ENCODE measurements at places on chromosomes 3 and 15. TPM values are rescaled to one million over a fixed set of nuclear protein-coding genes. Genes with fewer than 3 reads are reported as not detected.
A peak's percentile ranks its signal among the peaks of the same experiment; 100 is the strongest.

DNA sequence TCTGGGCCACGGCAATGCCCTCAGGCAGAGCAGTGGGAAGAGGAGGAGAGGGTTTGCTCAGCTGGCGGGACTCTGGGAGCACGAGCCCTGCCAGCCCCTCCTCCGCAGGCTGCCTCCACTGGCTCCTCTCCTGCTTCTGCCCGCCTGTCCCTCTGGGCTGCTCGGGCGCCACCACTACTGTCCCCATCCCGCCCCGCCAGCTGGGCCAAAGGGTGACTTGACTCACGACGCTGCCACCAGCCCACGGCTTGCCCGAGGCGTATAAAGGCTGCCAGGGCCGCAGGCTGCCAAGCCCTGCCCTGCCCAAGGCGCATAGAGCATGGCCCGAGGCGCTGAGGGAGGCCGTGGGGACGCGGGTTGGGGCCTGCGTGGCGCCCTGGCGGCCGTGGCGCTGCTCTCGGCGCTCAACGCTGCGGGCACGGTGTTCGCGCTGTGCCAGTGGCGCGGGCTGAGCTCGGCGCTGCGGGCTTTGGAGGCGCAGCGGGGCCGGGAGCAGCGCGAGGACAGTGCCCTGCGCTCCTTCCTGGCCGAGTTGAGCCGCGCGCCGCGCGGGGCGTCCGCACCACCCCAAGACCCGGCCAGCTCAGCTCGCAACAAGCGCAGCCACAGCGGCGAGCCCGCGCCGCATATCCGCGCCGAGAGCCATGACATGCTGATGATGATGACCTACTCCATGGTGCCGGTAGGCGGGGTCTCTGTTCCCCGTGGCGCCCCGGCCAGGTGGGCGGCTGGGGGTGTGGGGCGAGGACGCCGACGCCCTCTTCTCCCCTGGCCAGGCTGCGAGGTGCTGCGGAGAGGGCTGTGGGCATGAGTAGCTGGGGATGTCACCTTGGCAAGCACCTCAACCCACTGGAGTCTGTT lies at the start of gene GLDN:
TSS of gene GLDN (plus strand) at position 290 of the 861 bp plus-strand sequence. CDS start at position 320, 30 bp downstream.
- H3K36me3 ChIP-seq = no peaks in the 10 kb centered on the region
- no peak within 1 kb of the TSS for H3K27ac ChIP-seq
- peaks cover 59% of the 10 kb centered on the region for H3K27me3 ChIP-seq

DNA sequence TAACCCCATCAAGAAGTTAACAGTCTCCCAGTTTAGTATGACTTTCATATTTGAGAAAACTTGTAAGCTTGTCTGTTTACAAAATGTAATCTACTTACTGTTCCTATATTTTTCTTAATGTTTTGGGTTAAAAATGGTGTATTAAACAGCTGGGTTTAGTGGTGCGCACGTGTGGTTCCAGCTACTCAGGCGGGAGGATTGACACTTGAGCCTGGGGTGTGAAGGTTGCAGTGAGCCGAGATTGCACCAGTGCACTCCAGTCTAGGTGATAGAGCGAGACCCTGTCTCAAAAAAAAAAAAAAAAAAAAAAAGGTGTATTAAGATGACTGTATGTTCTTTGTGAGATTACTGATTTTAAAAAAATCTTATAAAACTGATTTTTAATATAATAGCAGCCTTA lies 69.3 kb downstream of the BBX start:
- H3K4me1 ChIP-seq = peaks cover 15% of the 10 kb centered on the region
- no peak overlapping the region for H3K27ac ChIP-seq
- no peak for DNase-seq
- H3K36me3 ChIP-seq = peaks cover 4% of the 10 kb centered on the region
- no peaks in the 10 kb centered on the region for H3K27me3 ChIP-seq

- peaks cover 32% of the 10 kb centered on the region for H3K36me3 ChIP-seq
- H3K27me3 ChIP-seq = no peaks in the 10 kb centered on the region
- no peak overlapping the region for H3K27ac ChIP-seq
- H3K4me1 ChIP-seq = peaks cover 22% of the 10 kb centered on the region
Observed at GRCh38 chr3:37952564-37952963, 38.0 kb upstream of the VILL start.

DNA sequence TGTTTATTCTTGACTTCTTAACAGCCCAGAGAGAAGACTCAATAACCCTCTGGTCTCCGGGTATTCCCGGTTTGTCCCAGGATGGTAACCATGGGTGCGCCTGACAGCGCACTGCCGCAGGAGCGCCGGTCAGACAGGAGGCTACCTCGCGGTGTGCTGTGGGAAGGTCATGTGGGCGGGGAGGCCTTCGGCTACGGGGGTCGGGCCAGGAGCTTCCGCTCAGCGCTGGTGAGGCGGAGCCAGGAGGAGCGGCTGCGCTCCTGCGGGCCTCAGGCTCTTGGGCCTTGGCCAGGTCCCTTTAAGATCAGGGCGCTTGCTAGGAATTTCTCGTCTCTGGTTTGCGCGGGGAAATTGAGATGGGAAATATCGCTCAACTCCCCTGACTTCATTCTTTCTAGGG lies 182.3 kb upstream of the NDN start:
- H3K36me3 ChIP-seq = no peaks in the 10 kb centered on the region
- H3K27me3 ChIP-seq = no peaks in the 10 kb centered on the region
- peak overlapping the region; percentile 70 for H3K4me3 ChIP-seq
- peak; percentile 51 for DNase-seq
- peaks cover 2% of the 10 kb centered on the region for H3K4me1 ChIP-seq

DNA sequence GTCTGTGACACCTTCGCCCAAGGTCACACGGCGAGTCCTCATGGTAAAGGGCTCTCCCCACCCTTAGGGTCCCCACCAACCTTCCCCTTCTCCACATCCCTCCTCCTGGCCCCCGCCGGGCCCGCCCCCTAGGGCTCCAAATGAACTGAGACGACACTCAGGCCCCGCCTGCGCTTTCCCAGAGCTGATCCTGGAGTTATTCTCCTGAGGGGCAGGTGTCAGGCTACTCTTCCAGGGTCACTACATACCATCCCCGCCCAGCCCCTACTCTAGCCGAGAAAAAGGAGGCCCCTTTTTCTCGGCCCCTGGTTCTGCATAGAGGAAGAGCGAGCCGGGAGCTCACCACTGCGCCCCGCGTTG lies 292 bp downstream of the USP4 start:
- H3K27me3 ChIP-seq = no peaks in the 10 kb centered on the region
- H3K27ac ChIP-seq = peak overlapping the region; percentile 95
- peaks cover 10% of the 10 kb centered on the region for H3K36me3 ChIP-seq
- DNase-seq = no peak

GRCh38 chr3:112489674-112490479 lies 9.4 kb downstream of the BTLA start:
- H3K27me3 ChIP-seq = no peaks in the 10 kb centered on the region
- H3K27ac ChIP-seq = no peak overlapping the region
- H3K36me3 ChIP-seq = no peaks in the 10 kb centered on the region
- H3K4me3 ChIP-seq = no peak overlapping the region
- no peaks in the 10 kb centered on the region for H3K4me1 ChIP-seq
- no peak for DNase-seq

DNA sequence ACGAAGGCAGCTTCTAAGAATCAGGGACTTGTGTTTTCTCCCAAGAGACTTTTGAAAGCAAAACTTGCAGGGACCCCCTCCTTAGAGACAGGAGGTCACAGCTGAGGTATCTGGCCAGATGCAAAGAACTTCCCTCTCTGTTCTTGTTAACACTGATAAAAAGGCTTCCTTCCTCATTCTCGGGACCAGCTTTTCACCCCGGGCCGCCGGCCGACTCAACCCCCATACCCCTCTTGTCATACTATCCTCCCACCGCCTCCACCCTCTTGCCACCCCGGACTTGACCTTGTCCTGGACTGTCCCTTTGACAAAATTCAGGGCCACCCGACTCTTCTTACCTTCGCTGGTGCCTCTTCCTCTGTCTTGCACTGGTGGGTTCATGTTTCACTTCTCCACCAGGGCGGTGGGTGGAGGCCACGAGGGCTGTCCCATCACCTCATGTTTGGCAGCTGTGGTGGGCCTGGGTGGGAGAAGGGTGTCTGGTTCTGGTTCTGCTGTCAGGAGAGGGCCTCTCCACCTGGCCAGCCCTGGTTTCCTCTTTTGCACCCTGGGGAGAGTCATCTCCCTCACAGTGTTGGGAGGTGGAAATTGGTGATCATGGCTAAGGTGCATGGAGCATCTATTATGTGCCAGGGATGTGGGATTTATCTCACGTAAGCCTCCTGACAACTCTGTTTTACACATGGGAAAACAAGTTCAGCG lies 32.5 kb downstream of the BHLHE40 start:
- no peak for DNase-seq
- no peak overlapping the region for H3K4me3 ChIP-seq
- H3K4me1 ChIP-seq = peaks cover 11% of the 10 kb centered on the region
- peaks cover 2% of the 10 kb centered on the region for H3K27me3 ChIP-seq
- H3K36me3 ChIP-seq = no peaks in the 10 kb centered on the region

The GABRR3 gene
- total RNA-seq = not detected

GRCh38 chr3:8233938-8234337 lies 267.7 kb upstream of the LMCD1 start:
- H3K4me1 ChIP-seq = peaks cover 10% of the 10 kb centered on the region
- H3K27me3 ChIP-seq = no peaks in the 10 kb centered on the region
- H3K36me3 ChIP-seq = no peaks in the 10 kb centered on the region

GRCh38 chr3:100311011-100311410 lies 23.5 kb upstream of the NIT2 start:
- peaks cover 12% of the 10 kb centered on the region for H3K36me3 ChIP-seq
- no peak overlapping the region for H3K4me3 ChIP-seq
- no peaks in the 10 kb centered on the region for H3K4me1 ChIP-seq
- no peak for DNase-seq
- H3K27ac ChIP-seq = no peak overlapping the region
- no peaks in the 10 kb centered on the region for H3K27me3 ChIP-seq

The KCNAB1 gene
- total RNA-seq = 5.6 TPM

The STRA6 gene
- total RNA-seq = 114 TPM

The SUSD5 gene
- total RNA-seq = 1.7 TPM

GRCh38 chr3:48851407-48851806 lies 3.7 kb upstream of the PRKAR2A start:
- DNase-seq = no peak
- no peaks in the 10 kb centered on the region for H3K27me3 ChIP-seq
- H3K36me3 ChIP-seq = no peaks in the 10 kb centered on the region

DNA sequence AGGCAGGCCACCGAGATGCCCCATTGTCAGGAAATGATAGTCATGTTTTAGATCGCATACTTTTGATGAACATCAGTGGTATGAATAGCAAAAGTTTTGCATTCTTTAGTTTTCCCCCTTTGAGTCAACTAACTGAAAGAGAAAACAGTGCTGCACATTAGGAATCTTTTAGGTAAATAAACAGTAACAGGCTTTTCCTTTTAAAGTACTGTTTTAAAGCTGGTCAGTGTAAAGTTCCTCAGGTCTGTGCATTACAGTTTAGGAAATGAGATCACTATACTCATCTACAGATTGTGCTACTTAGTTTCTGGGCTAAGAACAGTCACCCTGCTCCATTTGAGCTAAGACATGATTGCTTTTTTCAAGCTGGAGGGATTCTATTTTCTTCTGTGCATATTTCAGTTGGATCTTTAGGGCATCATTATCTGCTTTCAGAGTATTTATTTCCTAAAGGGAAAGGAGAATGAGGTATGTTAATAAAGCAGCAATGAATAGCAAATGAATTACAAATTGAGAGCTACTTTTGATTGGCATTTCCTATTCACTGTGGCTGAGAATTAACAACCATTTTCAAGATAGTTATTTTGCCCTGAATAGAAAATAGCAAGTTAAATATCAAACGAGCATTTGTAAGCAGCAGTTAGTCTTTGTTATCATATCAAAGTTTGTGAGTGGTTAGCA lies 36.5 kb downstream of the FAM98B start:
- no peaks in the 10 kb centered on the region for H3K27me3 ChIP-seq
- no peak for DNase-seq
- peaks cover 9% of the 10 kb centered on the region for H3K36me3 ChIP-seq
- H3K4me3 ChIP-seq = no peak overlapping the region
- peaks cover 6% of the 10 kb centered on the region for H3K4me1 ChIP-seq

GRCh38 chr3:31079689-31080088 lies 185.2 kb upstream of the GADL1 start:
- peaks cover 2% of the 10 kb centered on the region for H3K4me1 ChIP-seq
- H3K27me3 ChIP-seq = no peaks in the 10 kb centered on the region
- no peak overlapping the region for H3K27ac ChIP-seq
- no peak for DNase-seq
- no peaks in the 10 kb centered on the region for H3K36me3 ChIP-seq

DNA sequence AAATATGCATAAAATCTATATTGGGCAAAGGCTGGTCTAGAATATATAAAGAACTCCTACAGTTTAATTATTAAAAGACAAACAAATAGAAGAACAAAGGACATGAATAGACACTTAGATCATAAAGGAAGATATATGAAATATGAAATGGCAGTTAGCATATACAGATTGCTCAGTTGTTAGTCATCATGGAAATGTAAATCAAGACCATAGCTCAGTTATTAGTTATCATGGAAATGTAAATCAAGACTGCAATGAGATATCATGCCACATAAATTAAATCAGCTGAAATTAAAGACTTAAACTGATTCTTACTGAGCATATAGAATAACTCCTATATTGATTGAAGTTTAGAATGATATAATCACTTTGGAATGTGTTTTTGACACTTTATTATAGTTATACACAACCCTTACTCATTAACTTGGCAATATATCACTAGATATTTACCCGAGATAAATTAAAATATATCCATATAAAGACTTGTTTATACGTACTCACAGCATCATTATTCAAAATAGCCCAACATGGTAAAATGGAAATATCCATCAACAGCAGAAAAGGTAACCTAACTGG lies 45.2 kb upstream of the GOLGA8B start:
- no peak overlapping the region for H3K4me3 ChIP-seq
- no peaks in the 10 kb centered on the region for H3K4me1 ChIP-seq
- H3K36me3 ChIP-seq = peaks cover 3% of the 10 kb centered on the region
- H3K27ac ChIP-seq = no peak overlapping the region
- H3K27me3 ChIP-seq = no peaks in the 10 kb centered on the region
- DNase-seq = no peak

DNA sequence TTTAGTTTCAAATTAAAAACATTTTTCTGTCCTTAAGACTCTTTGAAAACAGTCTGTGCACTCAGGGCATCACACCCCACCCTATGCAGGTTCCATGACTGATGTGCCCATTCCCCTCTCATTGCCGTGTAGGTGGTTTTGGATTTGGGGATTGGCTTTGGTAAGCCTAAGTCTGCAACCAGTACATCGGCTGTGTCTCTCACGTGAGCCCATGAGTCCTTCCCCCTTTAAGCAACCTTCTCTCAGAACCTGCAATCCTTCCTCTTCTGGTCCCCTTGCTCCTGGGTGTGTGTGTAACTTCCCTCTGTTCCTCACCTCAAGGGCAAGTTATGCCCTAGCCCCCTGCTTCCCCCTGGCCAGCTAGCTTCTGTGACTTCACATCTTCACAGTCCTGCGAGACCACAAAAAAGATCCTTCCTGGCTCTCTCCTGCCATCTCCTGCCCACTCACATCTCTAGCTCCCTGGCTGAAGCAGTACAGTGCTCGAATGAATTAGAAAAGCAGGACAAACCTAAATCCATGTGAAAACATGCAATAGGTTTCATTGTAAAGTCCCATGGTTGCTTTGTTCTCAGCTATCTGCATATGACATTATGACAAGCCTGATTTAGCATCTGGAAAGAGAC lies 126.7 kb downstream of the UACA start:
- H3K27ac ChIP-seq = no peak overlapping the region
- H3K4me3 ChIP-seq = no peak overlapping the region
- H3K27me3 ChIP-seq = no peaks in the 10 kb centered on the region
- H3K36me3 ChIP-seq = no peaks in the 10 kb centered on the region
- DNase-seq = no peak

GRCh38 chr3:27628026-27628750 lies 93.9 kb downstream of the EOMES start:
- DNase-seq = no peak
- no peaks in the 10 kb centered on the region for H3K27me3 ChIP-seq
- H3K27ac ChIP-seq = no peak overlapping the region
- peaks cover 3% of the 10 kb centered on the region for H3K4me1 ChIP-seq
- no peak overlapping the region for H3K4me3 ChIP-seq
